ENCODE measurements at places on chromosomes 5 and 9.

DNA sequence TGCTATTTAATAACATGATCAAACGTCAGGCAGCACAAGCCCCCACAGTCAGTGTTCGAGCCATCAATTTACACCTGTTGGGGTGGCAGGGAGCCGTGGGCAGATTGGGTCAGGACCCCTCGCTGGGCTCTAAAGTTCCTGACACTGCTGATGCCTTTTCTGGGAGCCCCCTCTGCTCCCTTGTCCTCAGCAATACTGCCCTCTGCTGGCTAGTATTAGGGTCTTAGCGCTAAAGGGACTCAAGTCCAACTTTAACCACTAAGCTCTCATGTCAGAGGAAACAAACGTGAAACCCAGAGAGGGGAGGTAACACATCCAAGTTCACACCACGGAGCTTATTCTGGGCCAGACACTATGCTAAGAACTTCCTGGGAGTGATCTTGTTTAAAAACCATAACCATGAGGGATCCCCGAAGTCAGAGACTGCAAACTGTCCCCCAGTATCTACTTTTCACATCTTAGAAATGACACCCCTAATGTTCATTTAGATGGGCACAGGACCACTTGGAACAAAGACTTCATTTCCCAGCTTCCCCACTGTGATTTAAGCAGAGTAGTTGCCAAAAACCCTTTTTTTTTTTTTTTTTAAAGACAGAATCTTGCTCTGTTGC, 20.4 kb downstream of the ANKS6 start:
- DNase-seq, result peak; percentile 61

DNA sequence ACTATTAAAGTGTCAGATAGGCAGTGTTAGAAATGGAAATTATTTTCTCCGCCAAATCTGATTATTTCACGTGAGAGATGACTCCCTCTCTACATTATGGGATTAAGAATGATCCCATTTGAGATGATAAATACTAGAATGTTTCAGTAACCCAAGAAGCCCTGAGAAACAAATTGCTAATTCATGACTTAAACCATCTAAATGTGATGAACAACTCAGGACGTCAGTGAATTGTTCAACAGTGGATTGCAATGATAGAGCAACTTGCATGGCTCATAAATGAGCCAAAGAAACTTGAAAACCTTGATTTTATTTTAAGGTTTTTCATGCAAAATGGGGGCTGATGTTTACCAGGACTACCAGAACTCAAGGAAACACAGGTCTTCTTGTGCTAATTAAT, 350.5 kb upstream of the WWC1 start:
- peak; percentile 76 for DNase-seq

DNA sequence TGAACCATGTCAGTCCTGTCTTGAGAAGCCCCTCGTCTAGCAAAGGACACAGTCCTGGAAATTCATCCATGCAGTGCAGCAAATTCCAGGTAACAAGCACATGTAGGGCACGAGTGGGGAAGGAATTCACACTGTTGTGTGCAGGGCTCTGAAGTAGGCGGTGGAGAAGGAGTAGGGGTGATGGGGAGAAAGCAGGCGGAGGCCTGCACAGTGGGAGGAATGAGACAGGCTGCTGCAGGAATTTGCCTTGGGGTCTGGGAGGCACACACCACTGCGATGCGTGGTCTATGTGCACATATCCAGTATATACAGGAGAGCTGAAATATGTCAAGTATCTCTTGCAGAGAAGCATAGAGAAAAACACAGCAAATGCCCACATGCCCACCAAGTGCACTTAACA, 249.2 kb upstream of the IRX2 start:
- DNase-seq, result no peak

DNA sequence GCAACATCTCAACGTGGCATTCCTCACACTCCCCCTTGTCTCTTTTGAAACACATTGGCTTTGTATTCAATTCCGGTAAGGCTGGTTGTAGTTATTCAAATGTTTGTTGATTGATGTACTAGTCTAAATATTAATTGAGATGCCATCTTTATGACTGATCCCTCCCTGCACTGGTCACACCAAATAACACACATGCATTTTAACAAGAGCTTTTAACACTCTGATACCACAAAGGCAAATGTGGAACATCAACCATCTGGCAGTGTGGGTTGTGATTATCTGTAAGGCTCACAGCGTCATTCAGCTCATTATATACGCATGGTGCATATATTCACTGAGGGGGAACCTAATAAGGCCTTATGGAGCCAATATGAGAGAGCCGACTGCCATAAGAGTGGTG, 305.0 kb downstream of the TENT4A start:
- DNase-seq, result no peak

DNA sequence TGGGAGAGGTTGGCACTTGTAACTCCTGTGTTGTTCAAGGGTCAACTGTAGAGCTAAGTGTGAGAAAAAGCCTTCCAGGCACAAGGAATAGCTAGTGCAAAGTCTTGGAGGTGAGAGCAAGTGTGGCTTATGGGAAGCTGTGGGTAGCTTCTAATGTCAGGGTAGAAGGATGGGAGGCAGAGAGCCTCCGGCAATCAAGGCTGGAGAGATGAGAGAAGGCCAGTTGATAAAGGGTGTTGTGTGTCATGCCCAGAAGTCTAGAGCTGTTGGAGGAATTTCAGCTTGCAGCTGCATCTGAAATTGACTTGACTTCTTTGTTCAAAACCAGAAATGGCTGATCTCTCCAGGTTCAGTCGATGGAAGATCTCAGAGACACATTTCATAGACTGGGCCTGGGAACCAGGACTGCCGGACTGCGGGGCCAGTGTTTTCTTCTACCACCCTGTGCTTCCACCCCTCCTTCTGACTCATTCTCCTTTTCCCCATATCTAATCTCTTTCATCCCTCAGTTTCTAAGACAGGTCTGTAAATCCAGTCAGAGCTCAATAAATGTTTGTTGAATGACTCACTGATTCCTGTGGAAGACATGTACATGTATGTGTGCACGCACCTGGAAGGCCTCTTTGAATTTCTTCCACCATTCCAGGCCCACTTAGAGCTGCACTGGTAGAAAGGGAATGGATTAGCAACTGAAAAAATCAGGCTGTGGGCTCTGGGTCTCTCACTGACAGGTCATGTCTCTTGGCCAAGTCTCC, 67.8 kb upstream of the KLF4 start:
- DNase-seq, result peak; percentile 16

GRCh38 chr9:132002643-132003318, 76.9 kb downstream of the MED27 start:
- no peak for DNase-seq

GRCh38 chr9:138075961-138076649, 198.5 kb downstream of the CACNA1B start:
- DNase-seq, result no peak

DNA sequence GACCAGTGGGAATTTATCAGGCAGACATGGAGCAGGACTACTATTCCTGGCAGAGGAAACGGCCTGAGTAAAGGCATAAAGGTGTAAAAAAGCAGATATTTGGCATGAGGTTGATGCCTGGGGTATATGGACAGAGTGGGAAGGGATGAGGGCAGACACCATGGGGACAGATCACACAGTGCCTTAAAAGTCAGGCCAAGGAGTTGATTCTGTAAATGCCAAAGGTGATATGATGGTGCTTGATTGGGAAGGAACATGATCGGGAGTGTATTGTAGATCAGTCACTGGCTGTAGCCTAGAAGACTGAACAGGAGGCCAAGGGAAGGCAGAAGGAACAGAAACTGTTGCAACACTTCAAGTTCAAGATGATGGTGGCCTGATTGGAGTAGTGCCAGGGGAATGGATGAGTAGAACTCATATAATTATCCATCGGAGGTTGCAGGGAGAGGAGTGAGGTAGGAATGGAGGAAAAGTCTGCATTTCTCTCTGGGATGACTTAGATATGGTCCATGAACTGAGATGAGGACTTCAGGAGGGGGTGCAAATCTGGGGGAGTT, 594.3 kb upstream of the KLF4 start:
- DNase-seq, result no peak
